HCEC 1CT (cell line): ENCODE measurements at places on chromosomes 5 and 9.

DNA sequence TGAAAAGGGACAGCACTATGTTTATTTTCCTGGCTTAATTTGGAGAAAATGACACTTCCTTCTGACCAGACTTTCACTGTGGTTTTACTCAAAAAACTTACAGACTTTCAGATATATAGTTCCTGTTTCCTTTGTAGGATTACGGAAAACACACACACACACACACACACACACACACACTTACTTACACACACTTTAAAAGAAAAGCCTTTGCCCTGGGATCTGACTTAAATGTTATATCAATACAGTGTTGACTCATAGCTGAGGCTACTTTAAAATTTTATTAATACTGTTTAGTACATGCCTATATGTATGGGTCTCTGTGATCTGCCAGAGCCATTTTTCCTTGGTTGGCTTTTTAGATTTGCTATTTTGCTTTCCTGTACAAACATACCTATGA is 758.3 kb downstream of the DNAH5 start:
- DNase-seq, result peak; percentile 42

GRCh38 chr9:96135753-96136290 is 166.2 kb downstream of the HSD17B3 start:
- no peak for DNase-seq

DNA sequence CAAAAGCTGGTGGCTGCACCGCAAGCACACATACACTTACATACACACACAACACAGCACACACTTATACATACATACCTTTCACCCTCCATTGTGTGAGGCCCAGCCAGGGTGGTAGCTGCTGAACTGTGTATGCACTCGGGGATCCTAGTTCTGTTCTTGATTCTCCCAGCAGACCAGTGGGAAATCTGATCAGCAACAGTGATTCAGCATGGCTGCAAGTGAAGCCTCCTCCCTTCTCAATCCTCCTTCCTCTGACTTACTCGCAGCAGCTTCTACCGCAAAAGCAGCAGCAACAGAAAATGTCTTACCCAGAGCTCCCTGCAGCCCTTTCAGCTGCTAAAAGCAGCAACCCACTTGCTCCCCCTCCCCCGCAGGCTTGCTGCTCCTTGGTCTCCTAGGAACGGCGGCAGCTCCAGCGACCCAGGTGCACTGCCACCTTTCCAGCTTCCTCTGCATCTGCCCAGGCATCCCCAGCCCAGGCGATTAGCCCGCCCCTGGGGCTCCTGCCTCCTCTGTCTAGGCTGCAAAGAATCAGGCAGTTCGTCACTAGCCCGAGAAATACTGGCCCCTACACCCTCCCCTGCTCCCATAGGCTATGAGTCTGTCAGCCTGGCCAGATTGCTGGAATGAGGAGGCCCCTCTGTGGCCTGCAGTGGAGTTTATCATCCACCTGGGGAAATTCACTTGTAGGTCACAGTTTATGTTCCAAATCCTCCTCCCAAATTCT is at the start of gene KLHL3:
KLHL3 (minus strand) TSS at position 535 of the 730 bp plus-strand sequence; CDS start at position 92, 443 bp downstream.
- DNase-seq, result no peak

DNA sequence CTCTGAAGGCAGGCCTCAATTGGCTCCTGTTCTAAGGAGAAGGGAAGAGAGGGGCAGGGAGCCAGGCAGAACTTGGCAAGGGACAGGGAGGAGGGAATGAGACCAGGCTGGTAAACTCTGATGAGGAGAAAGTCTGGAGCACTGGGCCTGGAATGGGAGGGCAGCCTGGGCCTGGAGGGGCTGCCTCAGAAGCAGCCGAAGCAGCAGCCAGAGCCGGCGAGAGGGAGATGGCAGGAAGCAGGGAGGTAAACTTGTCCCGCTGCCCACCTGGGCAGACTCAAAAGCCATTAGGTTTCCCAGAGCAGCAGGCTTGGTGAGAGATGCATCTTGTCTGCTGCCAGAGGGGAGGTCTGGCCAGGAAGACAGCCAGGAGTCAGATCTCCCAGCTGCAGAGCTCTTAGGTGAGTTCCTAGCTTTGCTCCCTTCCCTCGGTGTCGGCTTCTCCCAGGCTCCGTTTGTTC is 37.0 kb upstream of the CRB2 start:
- no peak for DNase-seq

- no peak for DNase-seq
Observed at GRCh38 chr5:168693297-168693696, 114.1 kb upstream of the PANK3 start.

- DNase-seq, result peak; percentile 80
Observed at GRCh38 chr5:117594166-117594565, 1019.5 kb upstream of the SEMA6A start.

- no peak for DNase-seq
Observed at GRCh38 chr5:10726913-10727517, 34.0 kb downstream of the DAP start.

- DNase-seq, result no peak
Observed at GRCh38 chr9:120522558-120522957, 57.4 kb downstream of the CDK5RAP2 start.

GRCh38 chr9:83707518-83707767 is 315 bp downstream of the UBQLN1 start:
- DNase-seq, result peak; percentile 79

- DNase-seq, result no peak
Observed at GRCh38 chr9:93592008-93592642, 15.7 kb downstream of the PHF2 start.

- DNase-seq, result no peak
Observed at GRCh38 chr9:79778581-79778980, 206.8 kb downstream of the TLE4 start.

GRCh38 chr9:104767507-104767906 is 3.6 kb downstream of the NIPSNAP3B start:
- no peak for DNase-seq

DNA sequence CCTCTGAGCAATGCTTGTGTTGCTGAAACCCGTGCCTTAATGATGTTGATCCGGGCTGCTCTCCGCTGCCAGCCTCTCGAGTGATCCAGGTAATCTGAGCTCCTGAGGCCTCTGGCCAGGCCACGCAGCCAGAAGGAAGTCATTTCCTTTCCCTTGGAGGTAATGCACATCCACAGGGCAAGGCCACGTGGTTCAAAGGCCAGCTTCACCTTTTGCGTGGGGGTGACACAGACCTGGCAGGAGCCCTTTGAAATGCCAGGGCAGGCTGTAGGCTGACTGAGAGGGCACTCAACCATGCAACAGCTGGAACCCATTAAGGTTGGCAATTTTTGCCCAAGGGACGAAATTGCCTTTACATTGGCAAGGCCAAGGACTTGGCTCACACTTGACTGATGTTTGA is 80.4 kb downstream of the LIX1 start:
- DNase-seq, result no peak

DNA sequence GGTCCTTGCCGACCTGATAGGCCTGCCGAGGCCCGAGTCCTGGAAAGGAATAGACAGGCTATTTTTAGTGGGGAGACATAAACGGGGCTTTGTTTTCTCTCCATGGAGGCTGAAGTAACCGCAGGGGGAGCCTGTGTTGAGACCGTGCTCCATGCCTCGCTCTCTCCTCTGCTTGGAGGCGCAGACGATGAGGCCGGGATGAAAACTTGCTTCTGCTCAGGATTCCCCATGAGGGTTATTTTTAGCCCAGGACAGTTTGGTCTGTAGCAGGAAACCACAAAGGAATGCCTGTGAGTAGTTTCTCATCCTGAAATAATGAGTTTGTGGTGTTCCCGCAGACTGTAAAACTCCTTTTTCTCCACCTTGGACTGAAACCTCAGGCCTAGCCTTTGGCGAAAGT is 81.9 kb upstream of the RARS1 start:
- DNase-seq, result peak; percentile 89

DNA sequence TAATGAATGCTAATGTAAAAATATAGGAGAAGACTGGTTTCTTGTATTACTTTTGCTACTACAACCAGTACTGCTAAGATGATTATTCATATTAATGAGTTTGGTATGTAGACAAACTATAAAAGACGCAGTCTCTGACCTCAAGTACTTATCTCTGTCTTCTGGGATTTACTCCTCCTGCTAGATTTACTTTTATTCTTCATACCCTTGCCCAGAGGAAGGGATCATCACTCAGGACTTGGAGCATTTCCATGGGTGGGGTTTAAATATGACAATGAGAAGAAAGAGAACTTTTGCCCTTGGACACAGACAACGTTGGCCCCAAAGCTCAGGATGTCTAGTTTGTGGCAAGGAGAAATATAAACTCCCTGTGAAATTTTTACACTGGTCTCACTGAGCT is 126.1 kb downstream of the BNC2 start:
- peak; percentile 39 for DNase-seq

GRCh38 chr9:110975969-110976368 is 62.3 kb downstream of the LPAR1 start:
- peak; percentile 60 for DNase-seq

DNA sequence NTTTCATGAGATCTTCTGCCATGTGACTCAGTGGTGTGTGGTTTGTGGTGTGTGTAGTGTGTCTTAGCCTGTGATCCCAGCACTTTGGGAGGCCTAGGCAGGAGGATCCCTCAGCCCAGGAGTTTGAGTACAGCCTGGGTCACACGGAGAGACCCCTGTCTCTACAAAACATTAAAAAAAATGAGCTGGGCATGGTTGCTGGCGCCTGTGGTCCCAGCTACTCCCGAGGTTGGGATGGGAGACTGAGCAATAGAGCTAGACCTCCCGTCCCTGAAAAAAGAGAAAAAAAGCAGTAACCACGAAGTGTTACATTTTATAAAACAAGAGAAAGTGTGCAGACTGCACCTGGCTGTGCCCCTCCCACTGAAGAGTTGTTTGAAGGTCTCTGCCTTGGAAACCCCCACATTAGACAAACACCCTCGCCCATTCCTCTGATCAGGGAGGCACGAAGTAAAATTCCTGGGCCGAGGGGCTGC is 21.2 kb upstream of the RNU6ATAC start:
- no peak for DNase-seq

DNA sequence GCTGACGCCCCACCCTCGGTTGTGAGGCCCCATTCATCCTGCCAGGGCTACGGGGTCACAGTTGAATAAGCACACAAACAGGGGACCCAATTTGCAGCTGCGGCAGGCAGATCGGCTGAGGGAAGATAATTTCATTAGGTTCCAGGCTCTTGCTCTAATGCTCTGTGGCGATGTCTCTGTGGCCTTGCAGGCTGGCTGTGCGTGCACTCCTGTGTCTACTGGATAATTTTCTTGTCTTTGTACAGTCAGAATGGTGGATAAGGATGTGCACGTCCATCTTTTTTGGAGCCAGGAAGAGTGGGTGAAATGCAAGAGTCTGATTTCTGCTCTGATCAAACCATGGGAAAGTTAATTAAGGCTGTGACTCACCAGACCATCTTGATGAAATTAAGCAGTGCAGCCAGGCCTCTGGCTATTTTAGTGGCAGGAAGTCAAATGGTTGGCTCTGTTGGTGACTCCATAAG is 39.2 kb downstream of the NSG2 start:
- no peak for DNase-seq

DNA sequence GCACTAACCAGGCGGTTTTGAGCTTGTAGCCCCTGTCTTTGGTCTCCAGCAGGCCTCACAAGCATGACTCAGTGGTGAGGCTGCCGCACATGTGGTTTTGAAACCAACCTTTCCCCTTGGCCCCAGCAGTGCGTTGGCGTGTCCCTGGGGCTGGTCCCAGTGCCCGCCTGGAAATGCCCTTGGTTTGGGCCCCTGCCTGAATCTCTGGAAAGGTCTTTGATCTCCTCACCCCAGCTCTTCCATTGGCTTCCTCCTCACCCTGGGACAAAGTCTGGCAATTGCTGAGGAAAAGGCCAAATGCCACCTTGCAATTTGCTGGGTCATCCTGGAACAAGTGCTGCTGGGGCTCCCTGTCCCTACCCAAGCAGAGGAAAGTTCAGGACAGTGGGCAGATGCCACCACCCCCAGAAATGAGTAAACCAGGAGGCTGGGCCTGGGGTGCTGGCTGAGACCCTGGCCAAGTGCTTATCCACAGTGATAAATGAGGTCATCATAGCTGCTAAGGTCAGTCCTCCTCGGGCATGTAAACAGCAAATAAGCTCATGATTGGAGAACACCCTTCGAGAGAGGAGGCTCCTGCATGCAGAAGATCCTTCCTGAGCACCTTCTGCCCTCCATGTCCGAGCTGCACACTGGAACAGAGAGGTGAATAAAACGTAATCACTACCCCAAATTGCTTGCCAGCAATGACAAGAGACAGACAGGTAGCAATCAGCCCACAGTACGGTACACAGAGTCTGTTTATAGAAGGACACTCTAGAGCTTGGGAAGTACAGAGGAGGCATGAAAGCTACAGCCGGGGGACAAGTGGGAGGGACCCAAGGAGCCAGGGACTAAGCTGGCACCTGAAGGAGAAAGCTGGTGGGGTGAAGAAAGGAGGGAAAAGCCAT is 98.9 kb upstream of the CPEB4 start:
- peak; percentile 88 for DNase-seq

DNA sequence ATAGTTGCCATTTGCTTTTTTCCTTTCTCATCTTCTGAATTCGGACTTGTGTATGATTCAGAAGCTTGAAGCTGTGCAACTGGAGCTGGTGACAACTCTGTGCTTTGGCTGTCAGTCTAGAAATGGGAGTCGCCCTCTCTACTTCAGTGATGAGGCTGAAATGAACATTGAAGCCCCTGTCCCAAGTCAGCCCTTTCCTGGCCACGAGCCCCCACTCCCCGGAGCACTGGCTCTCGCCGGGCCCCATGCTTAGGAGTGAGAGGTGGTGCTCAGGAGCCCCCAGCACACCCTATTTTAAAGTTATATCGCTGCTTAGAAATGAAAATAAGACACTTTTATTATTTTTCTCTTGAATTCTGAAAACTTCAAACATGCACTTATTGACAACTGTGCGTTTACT is 66.0 kb downstream of the PSMB7 start:
- DNase-seq, result no peak

DNA sequence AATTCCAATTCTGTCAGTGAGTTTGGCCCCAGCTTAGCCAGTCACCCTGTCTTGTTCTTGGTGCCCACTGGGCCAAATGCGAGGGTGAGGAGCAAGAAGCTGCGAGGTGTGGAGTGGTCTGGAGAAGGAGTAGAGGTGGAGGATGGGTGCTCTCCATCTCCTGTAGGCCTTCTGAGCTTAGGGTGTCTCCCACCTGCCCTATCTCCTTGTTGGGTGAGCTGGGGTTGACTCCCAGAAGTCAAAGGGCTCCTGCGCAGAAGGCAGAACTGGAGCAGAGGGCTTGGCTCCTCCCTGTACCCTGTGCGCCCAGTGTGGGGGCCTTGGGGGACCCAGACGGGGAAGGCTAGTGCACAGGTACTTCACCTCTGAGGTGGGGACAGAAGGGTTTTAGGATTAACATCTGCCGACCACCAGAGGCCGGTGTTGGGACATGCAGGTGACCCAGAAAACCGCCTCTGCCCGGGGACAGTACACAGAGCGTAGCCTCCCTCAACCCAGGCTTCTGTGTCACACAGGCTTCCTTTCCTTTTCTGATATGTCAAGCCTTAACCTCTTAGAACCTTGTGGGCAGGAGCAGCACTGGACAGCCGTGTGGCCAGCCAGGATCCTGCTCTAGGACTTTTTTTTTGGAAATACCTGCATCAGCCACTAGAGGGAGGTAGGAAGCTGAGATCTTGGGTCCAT is 16.9 kb downstream of the IL5 start:
- peak; percentile 45 for DNase-seq

DNA sequence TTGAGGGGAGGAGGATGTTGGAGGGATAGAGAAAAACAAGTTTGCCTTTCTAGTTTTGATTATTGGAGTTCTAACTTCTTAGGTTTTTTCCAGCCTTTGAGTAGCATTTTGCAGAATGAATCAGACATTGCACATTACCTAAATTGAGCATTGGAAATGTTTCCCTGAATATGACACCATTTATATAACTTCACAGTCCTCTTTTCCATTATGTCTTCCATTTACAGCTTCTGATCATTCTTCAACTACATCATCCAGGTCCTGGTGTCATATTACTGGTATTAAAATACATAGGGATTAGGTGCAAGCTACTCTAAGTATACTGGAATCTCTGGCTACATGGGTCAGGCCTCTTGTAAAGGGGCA is 286.1 kb downstream of the ARHGAP26 start:
- peak; percentile 67 for DNase-seq

GRCh38 chr9:101421653-101422065 is 13.9 kb downstream of the ALDOB start:
- no peak for DNase-seq
